ENCODE measurements at places on chromosomes 7 and 10. TPM values are rescaled to one million over a fixed set of nuclear protein-coding genes. Genes with fewer than 3 reads are reported as not detected.

The SPDYE8 gene
- total RNA-seq = not detected

The NSUN6 gene
- total RNA-seq = 5.0 TPM

The GIMAP6 gene
- 37.4 TPM for total RNA-seq

The PTPN12 gene
- 102 TPM for total RNA-seq

The TMEM168 gene
- total RNA-seq = 13.7 TPM

The ITGA8 gene
- 26.2 TPM for total RNA-seq

The C10orf105 gene
- 0.11 TPM for total RNA-seq

- peaks cover 85% of the 10 kb centered on the region for H3K36me3 ChIP-seq
- H3K27me3 ChIP-seq = no peaks in the 10 kb centered on the region
- no peak for DNase-seq
- peaks cover 83% of the 10 kb centered on the region for H3K4me1 ChIP-seq
- H3K27ac ChIP-seq = peak overlapping the region; percentile 69
Measured at GRCh38 chr10:95329296-95329695, 38.5 kb upstream of the PDLIM1 start.

DNA sequence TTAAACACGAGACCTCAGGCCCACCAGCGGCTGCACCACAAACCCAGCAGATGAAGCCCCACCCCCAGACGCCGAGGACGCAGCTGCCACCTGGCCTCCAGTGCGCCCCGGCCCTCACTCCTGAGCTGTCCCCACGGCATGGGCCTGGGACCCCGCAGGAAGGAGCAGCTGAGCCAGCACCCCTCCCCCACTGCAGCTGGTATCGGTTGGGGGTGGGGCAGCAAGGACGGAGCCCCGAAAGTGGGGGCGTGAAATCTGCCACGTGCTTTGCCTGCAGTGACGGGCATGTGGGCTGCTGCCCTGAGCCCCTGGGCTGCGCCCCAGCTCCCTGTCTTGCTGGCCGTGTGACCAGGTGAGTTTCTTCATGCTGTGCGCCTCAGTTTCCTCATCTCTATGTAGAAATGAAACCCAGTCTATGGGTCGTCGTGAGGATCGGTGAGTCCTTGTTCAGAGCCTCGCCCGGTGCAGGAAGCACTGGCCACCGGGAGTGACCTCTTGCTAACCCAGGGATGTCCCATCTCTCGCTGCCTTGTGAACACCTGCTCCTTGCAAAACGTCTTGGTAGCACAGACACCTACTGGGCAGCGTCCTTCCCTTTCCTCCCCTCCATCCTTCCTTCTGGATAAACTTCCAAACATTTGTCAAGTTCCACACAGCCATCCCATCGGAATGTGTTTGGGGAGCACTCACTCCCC lies 32.0 kb downstream of the CFAP46 start:
- H3K4me1 ChIP-seq = no peaks in the 10 kb centered on the region
- H3K36me3 ChIP-seq = no peaks in the 10 kb centered on the region
- H3K27ac ChIP-seq = no peak overlapping the region
- DNase-seq = no peak

- H3K27ac ChIP-seq = no peak overlapping the region
- no peak overlapping the region for H3K4me3 ChIP-seq
- no peaks in the 10 kb centered on the region for H3K36me3 ChIP-seq
- peaks cover 18% of the 10 kb centered on the region for H3K4me1 ChIP-seq
- no peak for DNase-seq
Measured at GRCh38 chr10:69731184-69731583, 70.5 kb upstream of the COL13A1 start.

GRCh38 chr7:85457911-85458310 lies 271.1 kb upstream of the SEMA3D start:
- no peak for DNase-seq
- H3K27me3 ChIP-seq = no peaks in the 10 kb centered on the region
- H3K36me3 ChIP-seq = no peaks in the 10 kb centered on the region
- H3K4me3 ChIP-seq = no peak overlapping the region
- peaks cover 4% of the 10 kb centered on the region for H3K4me1 ChIP-seq

DNA sequence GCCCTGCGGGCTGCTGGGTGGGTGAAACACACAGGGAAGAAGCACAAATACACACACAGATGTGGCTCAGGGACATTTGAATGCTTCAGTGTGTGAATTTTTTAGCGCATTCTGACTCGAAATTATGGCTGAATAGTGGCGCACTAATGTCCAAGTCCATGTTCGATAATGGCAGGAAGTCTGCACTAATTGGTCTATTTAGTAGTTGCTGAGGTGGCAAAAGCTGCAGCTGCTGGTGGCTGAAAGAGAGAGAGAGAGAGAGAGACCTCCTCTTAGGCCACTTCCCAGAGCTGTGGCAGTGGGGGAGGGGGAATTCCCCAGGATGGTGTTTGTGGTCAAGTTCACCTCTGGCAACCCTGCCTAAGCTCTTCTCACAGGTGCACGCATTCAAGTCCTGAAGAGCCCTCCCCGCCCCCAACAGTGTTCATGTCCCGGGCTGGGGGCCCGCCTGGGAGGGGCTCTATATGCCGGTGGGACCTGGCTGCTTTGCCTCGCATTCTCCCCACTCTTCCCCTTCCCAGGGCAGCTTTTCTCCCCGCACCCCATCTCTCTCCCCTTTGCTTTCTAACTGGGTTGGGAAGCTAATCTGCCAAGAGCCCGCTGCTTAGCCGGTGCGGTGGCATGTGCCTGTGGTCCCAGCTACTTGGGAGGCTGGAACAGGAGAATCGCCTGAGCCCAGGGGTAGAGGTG lies 6.0 kb upstream of the MNX1 start:
- DNase-seq = no peak
- H3K36me3 ChIP-seq = no peaks in the 10 kb centered on the region
- peaks cover 82% of the 10 kb centered on the region for H3K27me3 ChIP-seq
- no peak overlapping the region for H3K27ac ChIP-seq
- peaks cover 32% of the 10 kb centered on the region for H3K4me1 ChIP-seq
- H3K4me3 ChIP-seq = no peak overlapping the region

DNA sequence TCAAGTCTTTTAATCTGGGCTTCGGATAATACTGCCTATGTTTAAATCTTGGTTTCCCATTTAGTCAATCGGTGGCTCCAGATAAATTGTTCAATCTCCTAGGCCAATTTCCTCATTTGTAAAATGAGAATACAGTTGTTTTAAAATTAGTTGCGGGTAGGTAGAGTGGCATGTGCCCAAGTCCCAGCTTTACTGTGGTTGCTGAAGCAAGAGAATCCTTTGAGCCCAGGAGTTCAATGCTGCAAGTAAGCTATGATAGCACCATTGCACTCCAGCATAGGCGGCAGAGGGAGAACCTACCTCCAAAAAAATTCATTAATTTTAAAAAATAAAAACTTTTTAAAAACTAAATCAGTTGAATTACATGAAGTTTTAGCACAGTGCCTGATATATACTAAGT lies 7.3 kb downstream of the RNF216 start:
- H3K27me3 ChIP-seq = no peaks in the 10 kb centered on the region
- no peaks in the 10 kb centered on the region for H3K36me3 ChIP-seq
- H3K4me3 ChIP-seq = no peak overlapping the region
- peaks cover 16% of the 10 kb centered on the region for H3K4me1 ChIP-seq

- no peak overlapping the region for H3K4me3 ChIP-seq
- no peaks in the 10 kb centered on the region for H3K27me3 ChIP-seq
- H3K36me3 ChIP-seq = no peaks in the 10 kb centered on the region
- no peak for DNase-seq
Measured at GRCh38 chr7:53811555-53812079, 730.6 kb upstream of the VSTM2A start.

GRCh38 chr10:71981015-71981875 lies 17.1 kb downstream of the CHST3 start:
- H3K4me1 ChIP-seq = peaks cover 98% of the 10 kb centered on the region
- peaks cover 9% of the 10 kb centered on the region for H3K36me3 ChIP-seq
- no peaks in the 10 kb centered on the region for H3K27me3 ChIP-seq
- H3K4me3 ChIP-seq = no peak overlapping the region

GRCh38 chr10:62171791-62172190 lies 96.9 kb downstream of the RTKN2 start:
- no peaks in the 10 kb centered on the region for H3K36me3 ChIP-seq

- no peaks in the 10 kb centered on the region for H3K27me3 ChIP-seq
- H3K27ac ChIP-seq = no peak overlapping the region
- no peaks in the 10 kb centered on the region for H3K4me1 ChIP-seq
- DNase-seq = no peak
Measured at GRCh38 chr10:82982110-82982608, 1107.2 kb downstream of the NRG3 start.

GRCh38 chr7:43876241-43876640 lies 6.9 kb upstream of the MRPS24 start:
- no peak for DNase-seq
- no peak overlapping the region for H3K27ac ChIP-seq
- no peaks in the 10 kb centered on the region for H3K27me3 ChIP-seq

DNA sequence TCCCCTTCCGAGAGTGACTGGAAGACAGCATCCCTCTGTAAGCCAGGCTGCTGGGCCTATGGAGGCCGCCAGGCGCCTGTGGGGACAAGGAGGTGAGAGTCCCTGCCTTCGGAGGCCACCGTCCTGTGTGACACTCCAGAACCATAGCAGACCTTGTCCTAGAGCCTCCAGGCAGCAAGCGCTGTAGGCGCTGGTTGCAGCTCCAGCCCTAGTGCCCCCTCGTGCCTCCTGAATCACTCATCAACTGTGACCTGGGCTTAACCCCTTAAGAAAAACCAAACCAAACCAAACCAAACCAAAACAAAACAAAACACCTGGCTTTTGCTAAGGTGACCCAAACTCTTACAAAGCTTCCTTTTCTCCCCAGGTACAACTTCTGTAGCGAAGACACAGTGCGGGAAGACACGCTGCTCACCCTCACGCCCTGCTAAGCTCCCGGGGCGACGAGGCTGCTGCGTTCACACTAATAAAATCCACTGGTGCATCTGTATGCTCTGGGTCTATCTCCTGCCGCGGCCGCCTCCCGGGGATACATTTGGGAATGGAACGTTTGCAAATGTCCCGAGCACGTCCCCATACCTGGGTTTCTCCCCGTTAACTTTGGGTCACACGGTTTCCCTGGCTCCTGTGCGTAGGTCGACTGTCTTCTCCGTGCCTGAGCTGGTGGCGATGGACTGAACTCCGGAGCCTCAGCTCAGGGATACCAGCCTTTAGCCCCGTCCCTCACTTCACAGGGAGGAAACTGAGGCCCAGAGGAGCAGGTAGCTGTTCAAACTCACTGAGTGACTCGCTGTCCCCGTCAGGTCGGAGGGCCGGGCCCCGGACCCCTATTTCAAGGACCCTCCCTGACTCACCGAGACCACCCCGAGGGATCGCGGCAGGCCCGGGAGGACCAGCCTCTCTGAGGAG lies 11.8 kb upstream of the PNLIPRP2 start:
- peak overlapping the region; percentile 45 for H3K4me3 ChIP-seq
- no peak for DNase-seq
- H3K27me3 ChIP-seq = peaks cover 12% of the 10 kb centered on the region
- no peaks in the 10 kb centered on the region for H3K36me3 ChIP-seq
- peaks cover 7% of the 10 kb centered on the region for H3K4me1 ChIP-seq
- H3K27ac ChIP-seq = no peak overlapping the region

- H3K36me3 ChIP-seq = no peaks in the 10 kb centered on the region
- H3K27ac ChIP-seq = no peak overlapping the region
- H3K4me1 ChIP-seq = no peaks in the 10 kb centered on the region
- DNase-seq = no peak
- no peak overlapping the region for H3K4me3 ChIP-seq
Measured at GRCh38 chr7:94838717-94839116, 68.7 kb upstream of the PPP1R9A start.

- H3K27me3 ChIP-seq = no peaks in the 10 kb centered on the region
- H3K36me3 ChIP-seq = peaks cover 3% of the 10 kb centered on the region
- H3K27ac ChIP-seq = no peak overlapping the region
- peaks cover 6% of the 10 kb centered on the region for H3K4me1 ChIP-seq
- no peak for DNase-seq
Measured at GRCh38 chr10:91238191-91238590, 17.7 kb downstream of the PCGF5 start.

- H3K4me3 ChIP-seq = no peak overlapping the region
- no peaks in the 10 kb centered on the region for H3K36me3 ChIP-seq
- no peak for DNase-seq
- no peaks in the 10 kb centered on the region for H3K27me3 ChIP-seq
- H3K27ac ChIP-seq = no peak overlapping the region
- H3K4me1 ChIP-seq = peaks cover 3% of the 10 kb centered on the region
Measured at GRCh38 chr10:70348228-70348850, 34.1 kb downstream of the LRRC20 start.

DNA sequence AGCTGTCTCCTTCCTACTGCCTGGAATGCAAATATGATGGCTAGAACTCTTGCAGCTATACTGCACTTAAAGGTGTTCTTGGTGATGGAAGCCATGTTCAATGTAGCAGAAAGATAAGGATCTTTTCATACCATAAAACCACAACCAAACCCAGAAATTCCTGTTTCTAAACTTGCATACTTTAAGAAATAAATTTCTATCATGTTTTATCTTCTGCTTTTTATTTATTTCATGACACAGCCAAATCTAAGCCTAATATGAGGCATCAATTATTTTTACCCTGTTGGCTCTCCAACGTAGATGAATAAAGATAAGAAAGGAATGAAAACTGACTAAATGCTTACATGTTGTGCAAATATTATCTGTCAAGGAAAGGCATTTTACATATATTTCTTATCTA lies 224.1 kb downstream of the DOCK4 start:
- DNase-seq = no peak
- H3K4me3 ChIP-seq = no peak overlapping the region
- H3K4me1 ChIP-seq = peaks cover 7% of the 10 kb centered on the region
- no peaks in the 10 kb centered on the region for H3K27me3 ChIP-seq
- peaks cover 11% of the 10 kb centered on the region for H3K36me3 ChIP-seq

DNA sequence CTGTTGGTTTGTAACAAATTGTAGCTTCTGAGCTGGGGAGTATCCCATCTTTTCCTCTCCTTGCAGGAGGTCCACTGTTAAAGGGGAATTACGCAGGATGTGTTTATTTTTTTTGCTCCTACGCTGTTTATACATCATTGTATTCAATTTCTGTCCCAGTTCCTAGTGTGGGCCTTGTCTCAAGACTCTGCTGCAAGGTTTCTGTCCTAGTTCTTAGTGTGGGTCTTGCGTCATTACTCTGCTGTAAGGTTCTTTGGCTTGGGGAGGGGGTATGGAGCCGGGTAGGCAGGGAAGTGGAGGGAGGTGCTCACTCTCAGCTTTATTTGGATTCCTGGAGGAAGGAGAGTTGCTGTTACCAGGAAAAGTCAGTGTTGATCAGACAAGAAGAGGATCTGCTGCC lies 64.0 kb upstream of the TRIM8 start:
- DNase-seq = no peak
- no peaks in the 10 kb centered on the region for H3K36me3 ChIP-seq
- H3K4me3 ChIP-seq = no peak overlapping the region

GRCh38 chr10:43843321-43844101 lies 194.8 kb upstream of the ZNF32 start:
- no peak overlapping the region for H3K4me3 ChIP-seq
- H3K27ac ChIP-seq = peak overlapping the region; percentile 52
- H3K36me3 ChIP-seq = no peaks in the 10 kb centered on the region
- H3K4me1 ChIP-seq = peaks cover 25% of the 10 kb centered on the region
- no peaks in the 10 kb centered on the region for H3K27me3 ChIP-seq
- DNase-seq = peak; percentile 94

All from esophagus muscularis mucosa (tissue), 4 donors.